ENCODE measurements at places on chromosomes 4 and X. TPM values are rescaled to one million over a fixed set of nuclear protein-coding genes. Genes with fewer than 3 reads are reported as not detected.

DNA sequence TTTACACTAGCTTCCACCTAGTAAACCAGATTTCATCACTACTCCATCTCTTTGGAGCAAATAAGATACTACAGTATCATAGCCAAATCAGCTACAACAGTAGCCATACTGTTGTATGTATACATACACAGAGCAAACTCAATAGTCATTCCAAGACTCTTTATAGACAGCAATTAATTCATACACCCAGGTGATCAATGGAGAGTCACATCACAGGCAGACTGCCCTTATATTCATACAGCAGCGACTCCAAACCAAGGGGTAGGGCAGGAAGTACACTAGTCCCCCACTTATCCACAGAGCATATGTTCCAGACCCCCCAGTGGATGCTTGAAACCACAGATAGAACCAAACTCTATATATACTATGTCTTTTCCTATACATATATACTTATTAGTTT, 76.6 kb downstream of the FBXW7 start:
- no peaks in the 10 kb centered on the region for H3K36me3 ChIP-seq
- no peak overlapping the region for H3K27ac ChIP-seq
- DNase-seq: no peak
- H3K27me3 ChIP-seq: no peaks in the 10 kb centered on the region
- H3K4me1 ChIP-seq: no peaks in the 10 kb centered on the region

DNA sequence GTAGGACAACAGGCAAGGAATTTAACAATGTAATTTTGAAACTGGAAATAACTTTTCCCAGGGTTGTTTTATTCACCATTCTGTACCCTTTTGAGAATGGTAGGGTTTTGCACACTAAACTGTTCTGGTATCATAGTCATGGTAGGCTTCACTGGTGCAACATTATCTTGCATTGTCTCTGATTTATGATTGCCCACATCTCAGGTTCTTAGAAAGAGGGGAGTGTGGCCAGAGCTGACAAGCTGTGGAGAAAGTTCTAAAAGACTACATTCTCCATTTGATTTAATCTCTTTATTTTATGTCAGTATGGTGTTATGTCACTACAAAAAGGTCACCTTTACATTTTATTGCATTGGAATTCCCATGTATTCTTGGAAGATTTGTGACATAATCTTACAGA, 447.3 kb downstream of the GRIA2 start:
- H3K4me3 ChIP-seq: no peak overlapping the region
- no peak overlapping the region for H3K27ac ChIP-seq
- no peaks in the 10 kb centered on the region for H3K4me1 ChIP-seq
- H3K27me3 ChIP-seq: no peaks in the 10 kb centered on the region

DNA sequence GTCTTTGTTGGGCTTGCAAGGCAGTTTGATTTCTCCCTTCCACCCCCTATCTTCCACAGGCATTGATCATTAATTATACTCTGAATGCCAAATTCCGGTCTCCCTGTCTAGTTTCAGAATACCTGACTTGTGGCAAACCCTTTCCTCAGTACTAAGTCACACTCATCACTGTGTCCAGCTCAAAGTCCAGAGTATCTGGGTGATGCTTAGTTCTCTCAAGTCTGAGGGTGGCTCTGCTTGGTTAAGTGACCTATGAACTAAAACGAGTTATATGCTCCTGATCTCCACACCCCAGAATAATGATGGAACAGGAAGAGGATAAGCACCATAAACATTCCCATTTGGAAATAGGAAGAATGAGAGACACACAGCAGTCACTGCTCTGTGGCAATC, 6.5 kb downstream of the SMIM9 start:
- H3K4me3 ChIP-seq: no peak overlapping the region
- H3K27ac ChIP-seq: no peak overlapping the region
- H3K27me3 ChIP-seq: no peaks in the 10 kb centered on the region
- no peaks in the 10 kb centered on the region for H3K36me3 ChIP-seq
- H3K4me1 ChIP-seq: no peaks in the 10 kb centered on the region
- no peak for DNase-seq

DNA sequence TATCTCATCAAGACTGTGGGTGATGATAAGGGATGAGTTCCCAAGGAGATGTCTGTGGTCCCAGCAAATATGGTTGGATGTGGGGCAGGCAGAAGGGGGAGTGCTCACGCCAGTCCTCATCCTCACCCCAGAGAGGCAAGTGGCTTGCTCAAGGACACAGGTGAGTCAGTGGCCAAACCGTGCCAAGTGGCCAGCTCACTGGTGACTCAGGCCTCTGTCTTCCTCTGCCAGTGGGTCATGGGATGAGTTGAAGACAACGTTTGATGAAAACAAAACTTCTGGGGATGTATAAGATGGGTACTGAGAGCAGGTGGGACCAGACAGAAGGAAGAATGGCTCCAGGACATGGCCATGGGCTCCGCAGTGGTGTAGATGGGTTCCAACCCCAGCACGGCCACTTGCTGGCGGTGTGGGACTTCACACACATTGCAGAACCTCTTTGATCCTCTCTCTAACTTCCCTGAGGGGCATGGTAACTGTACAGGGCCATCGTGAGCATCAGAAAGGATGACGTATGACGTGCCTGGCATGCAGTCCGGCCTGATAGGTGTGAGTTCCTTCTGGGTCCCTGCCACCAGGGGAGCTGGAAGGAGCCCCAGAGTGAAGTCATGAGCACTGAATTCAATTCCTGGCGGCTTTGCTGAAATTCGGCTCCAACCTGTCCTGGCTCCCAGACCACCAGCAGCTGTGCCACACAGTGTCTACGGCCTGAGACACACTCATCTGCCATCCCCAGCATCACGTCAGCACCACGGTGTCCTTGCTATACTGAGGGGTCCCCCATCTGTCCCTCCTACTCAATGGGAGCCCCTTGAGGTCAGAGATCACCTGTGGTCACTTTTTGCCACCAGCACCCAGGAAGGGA, 41.3 kb upstream of the GPR78 start:
- H3K4me3 ChIP-seq: no peak overlapping the region
- peaks cover 5% of the 10 kb centered on the region for H3K4me1 ChIP-seq
- no peaks in the 10 kb centered on the region for H3K27me3 ChIP-seq
- DNase-seq: peak; percentile 92

DNA sequence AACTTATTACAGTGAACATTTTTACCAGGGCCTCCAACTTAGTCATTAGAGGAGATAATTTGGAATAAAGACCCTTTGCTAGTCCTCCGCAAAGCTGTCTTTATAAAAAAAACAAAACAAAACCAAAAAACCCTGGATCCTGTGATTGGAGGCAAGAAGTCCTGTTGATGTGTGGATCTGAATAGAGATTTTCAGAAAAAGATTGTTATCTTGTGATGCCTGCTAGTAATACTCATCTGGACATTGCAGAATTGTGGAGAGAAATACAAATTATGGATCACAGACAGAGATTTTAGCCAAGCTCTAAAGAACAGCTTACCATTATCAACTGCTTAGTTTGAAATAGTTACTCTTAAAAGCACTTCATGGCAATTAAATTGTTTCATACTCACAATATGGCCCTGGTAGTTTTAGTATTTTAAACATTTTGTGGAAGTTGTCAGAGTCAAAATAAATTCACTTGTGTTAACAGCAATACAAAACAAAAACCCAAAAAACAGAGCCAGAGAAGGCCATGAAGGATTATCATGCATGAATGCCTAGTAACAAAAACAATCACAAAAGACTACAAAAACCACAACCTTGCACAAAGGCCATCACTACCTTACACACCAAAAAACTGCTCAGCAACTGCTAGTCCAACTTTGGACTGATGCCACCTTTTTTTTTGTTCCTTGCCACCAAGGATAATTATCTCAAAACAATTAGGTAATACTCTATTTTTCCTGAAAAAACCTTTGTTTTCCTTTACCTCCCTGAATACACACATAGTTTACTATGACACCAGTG, 514.5 kb upstream of the SLIT2 start:
- no peaks in the 10 kb centered on the region for H3K4me1 ChIP-seq
- H3K27me3 ChIP-seq: no peaks in the 10 kb centered on the region
- no peak overlapping the region for H3K4me3 ChIP-seq
- no peaks in the 10 kb centered on the region for H3K36me3 ChIP-seq
- DNase-seq: no peak

DNA sequence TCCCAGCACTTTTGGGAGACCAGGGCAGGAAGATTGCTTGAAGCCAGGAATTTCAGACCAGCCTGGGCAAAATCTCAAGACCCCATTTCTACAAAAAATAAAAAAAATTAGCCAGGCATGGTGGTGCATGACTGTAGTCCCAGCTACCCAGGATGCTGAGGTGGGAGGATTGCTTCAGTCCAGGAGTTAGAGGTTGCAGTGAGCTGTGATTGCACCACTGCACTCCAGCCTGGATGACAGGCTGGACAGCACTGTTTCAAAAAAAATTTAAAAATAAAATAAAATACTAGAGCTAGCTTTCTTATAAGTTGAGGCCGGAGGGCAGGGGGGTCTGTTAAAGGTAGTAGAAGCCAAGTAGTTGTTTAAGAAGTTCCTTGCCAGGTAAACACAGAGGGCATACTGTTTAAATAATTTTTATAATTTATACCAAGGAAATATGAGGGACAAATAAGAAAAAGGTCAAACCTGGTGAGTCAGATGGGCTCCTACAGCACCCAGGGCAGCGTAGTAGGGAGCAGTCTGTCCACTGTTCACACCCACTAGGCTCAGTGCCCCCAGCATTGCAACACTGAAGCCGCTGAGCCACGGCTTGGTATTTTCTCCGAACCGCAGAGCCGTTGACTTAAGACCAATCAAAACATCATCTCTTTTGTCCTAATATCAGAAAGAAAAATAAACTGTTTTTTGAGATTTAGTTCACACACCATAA, 17.3 kb downstream of the COQ2 start:
- peak; percentile 52 for DNase-seq
- no peaks in the 10 kb centered on the region for H3K27me3 ChIP-seq
- H3K36me3 ChIP-seq: no peaks in the 10 kb centered on the region
- peaks cover 11% of the 10 kb centered on the region for H3K4me1 ChIP-seq

- peak; percentile 89 for DNase-seq
- peak overlapping the region; percentile 8 for H3K4me3 ChIP-seq
- peak overlapping the region; percentile 91 for H3K27ac ChIP-seq
- H3K4me1 ChIP-seq: peaks cover 6% of the 10 kb centered on the region
- H3K36me3 ChIP-seq: no peaks in the 10 kb centered on the region
- H3K27me3 ChIP-seq: no peaks in the 10 kb centered on the region
Observed at GRCh38 chrX:49165901-49166881, 3.6 kb downstream of the MAGIX start.

DNA sequence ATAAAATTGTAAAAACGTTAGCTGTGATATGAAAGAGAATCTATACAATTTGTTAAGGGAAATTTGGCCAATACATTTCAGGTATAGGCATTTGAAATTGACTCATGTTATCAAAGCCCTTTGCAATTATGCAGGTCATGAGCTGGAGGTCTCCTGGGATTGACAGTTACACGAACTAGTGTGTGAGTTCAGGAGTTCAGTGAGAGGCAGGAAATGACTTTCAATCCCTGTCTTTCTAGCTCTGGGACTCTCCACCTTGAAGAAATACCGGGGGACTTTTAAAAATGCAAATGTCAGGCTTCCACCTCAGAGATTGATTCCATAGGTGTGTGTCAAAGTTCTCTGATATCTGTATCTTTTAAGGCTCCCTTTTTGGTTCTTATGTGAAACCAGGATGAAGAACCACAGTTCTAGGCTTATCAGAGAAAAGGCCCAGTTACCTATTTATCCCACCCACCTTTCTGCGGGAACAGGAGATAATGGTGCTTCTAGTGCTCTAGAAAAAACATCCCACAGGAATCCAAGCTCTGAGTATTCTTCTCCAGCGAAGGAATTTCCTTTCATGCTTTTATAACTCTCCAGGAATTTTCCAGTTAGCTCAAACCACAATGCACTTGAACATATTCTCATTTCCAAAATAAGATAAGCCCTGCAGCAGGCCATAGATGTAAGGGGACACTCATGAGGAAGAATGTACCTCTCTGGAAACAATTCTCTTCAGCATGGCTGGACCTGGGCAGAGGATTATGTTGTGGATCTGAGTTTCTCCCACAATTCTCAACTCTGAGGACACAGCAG, 501.0 kb downstream of the IDS start:
- H3K27ac ChIP-seq: no peak overlapping the region
- no peak for DNase-seq
- H3K36me3 ChIP-seq: no peaks in the 10 kb centered on the region
- no peak overlapping the region for H3K4me3 ChIP-seq
- peaks cover 9% of the 10 kb centered on the region for H3K27me3 ChIP-seq
- H3K4me1 ChIP-seq: no peaks in the 10 kb centered on the region

DNA sequence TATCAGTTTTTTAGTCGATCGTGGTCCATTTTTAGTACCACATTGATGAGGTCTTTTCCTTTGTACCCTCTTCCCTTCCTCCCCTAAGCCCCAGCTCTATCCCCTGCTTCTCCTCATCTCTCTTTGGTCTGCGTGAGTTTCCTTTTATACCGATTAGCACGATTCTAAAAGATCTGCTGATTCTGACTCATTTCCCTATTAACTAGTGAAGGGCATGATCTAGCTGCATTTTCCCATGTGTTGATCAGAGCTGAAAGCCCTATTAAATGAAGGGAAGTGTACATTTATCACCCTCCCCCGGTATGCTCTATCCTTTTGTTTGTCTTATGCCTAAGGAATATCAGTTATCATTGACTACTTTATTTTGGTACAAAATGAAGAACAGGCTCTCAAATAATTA, 181.7 kb upstream of the NPY2R start:
- DNase-seq: no peak
- H3K27me3 ChIP-seq: no peaks in the 10 kb centered on the region
- H3K4me3 ChIP-seq: no peak overlapping the region
- H3K27ac ChIP-seq: no peak overlapping the region

DNA sequence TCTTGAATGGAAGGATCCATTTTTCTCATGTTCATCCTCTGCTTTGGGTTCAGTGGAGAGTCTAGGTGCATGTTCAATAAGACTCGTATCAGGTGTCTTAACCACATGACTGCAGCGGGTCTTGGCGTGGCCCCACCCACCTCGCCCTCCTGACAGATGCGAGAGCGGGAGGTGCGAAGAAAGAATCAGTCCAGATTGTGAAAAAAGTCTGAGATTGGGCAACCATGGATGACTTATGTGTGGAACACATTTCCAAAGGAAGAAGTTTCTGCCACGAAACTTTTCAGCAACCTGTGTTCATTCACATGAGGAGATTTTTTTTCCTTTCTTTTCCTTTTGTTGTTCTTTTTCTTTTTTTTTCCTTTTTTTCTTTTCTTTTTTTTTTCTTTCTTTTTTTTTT, 66.8 kb downstream of the NSD2 start:
- no peak for DNase-seq
- peaks cover 12% of the 10 kb centered on the region for H3K4me1 ChIP-seq
- no peak overlapping the region for H3K4me3 ChIP-seq
- H3K36me3 ChIP-seq: no peaks in the 10 kb centered on the region

DNA sequence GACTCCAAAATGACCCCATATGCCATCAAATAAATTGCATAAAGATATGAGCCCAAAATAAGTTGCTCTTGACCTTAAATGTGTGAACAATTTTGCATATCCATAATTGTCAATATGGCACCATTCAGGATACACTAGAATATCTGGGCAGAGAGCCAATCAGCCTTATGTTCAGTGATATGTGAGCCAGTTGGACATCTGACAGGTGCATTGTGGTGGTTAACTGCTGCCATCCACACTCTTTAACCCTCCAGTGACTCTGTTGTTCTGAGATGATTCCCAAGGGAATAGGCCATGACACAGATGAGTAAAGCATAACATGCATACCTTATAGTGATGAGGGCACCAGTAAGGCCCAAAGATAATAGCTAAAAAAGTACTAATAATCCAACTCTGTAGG, 500.1 kb downstream of the PCDH18 start:
- no peak for DNase-seq
- H3K36me3 ChIP-seq: no peaks in the 10 kb centered on the region
- no peaks in the 10 kb centered on the region for H3K4me1 ChIP-seq
- H3K27me3 ChIP-seq: no peaks in the 10 kb centered on the region
- no peak overlapping the region for H3K27ac ChIP-seq
- no peak overlapping the region for H3K4me3 ChIP-seq

SPATA4 gene
- not detected for total RNA-seq

USP17L24 gene
- total RNA-seq: not detected

FAM53A gene
- total RNA-seq: 0.64 TPM

Measured in adrenal gland (tissue), 19 donors.